Esophagus muscularis mucosa (tissue), 4 donors: ENCODE measurements at places on chromosomes 1 and 21. TPM values are rescaled to one million over a fixed set of nuclear protein-coding genes. Genes with fewer than 3 reads are reported as not detected.

DNA sequence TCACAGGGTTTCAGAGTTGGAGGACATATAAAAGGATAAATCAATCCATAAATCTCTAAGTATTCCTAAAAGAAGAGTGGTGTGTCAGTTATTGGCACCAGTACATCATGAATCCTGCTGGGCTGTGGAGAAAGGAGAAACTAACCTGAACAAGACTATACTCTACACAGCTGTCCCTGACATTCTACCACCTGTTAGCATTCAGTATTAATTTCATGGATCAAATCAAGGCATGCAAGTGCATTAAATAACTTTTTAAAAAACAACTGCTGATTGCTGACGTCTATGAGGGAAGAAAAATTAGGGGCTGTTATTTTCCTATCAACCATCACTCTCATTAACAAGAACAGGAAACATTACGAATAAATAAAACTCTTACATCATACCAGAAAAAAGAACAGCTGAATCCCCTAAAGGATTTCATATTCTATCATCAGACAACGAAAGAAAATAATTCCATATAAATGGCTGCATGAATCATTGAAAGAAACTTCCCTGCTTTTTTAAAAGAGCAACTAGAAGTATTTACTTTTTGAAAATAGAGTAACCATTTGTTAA lies 121.7 kb downstream of the ATF6 start:
- DNase-seq = no peak
- H3K4me3 ChIP-seq = no peak overlapping the region
- H3K27ac ChIP-seq = no peak overlapping the region
- peaks cover 38% of the 10 kb centered on the region for H3K36me3 ChIP-seq
- no peaks in the 10 kb centered on the region for H3K27me3 ChIP-seq

GRCh38 chr21:43740497-43741156 lies 21.7 kb downstream of the PDXK start:
- H3K27me3 ChIP-seq = no peaks in the 10 kb centered on the region
- peak overlapping the region; percentile 73 for H3K27ac ChIP-seq
- no peak for DNase-seq
- H3K36me3 ChIP-seq = peaks cover 5% of the 10 kb centered on the region
- H3K4me3 ChIP-seq = no peak overlapping the region
- peaks cover 10% of the 10 kb centered on the region for H3K4me1 ChIP-seq

DNA sequence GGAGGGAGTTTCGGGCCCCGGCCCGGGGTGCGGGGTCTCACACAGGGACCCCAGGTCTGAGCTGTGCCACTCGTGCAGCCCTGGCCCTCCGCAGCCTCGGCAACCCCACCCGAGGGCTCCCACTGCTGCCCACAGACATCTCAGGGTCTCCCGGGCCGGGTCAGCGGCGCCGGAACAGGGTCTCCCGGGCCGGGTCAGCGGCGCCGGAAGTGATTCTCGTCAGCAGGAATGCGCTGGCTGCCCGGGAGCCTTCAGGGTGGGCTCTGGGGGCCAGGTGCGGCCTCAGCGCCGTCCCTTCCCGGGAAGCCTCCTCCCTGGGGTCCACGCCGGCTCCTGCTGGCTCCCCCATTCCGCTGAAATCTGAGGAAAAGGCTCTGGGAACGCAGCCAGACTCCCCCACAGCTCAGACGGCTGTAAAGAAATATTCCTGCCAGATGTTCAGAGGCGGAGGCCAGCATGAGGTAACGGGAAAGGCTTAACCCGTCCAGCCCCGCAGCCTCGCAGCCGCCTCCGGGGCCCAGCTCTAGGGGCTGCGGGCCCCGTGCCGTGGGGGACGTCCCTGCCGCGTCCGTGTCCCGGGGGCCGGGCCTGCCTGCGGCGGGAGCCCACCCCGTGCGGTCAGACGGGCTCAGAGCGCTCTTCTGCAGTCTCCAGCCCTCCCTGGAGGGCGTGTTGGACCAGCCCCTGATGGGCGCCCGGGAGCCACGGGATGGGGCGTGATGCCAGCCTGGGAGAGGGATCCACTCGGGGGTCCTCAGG lies 8.7 kb upstream of the COL6A1 start:
- H3K4me3 ChIP-seq = peak overlapping the region; percentile 61
- peaks cover 73% of the 10 kb centered on the region for H3K4me1 ChIP-seq
- no peak for DNase-seq
- H3K27ac ChIP-seq = peak overlapping the region; percentile 96
- no peaks in the 10 kb centered on the region for H3K36me3 ChIP-seq

DNA sequence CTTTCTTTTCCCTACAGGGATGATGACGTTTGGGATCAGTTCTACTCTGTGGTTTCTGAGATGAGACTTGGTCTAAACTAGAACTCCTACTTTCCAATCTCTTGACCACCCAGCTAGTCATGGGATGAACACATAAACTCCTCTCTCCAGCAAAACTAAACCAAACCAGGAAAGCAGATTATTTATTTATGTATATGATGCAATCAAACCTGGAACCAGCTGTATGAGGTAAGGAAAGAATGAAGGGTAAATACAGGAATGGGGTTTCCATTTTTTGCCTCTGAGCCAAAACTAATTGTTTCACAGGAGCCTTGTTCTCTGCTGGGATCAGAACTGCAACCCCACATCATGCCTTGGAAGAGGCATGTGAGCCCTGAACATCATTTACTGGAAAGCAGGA lies 3.3 kb upstream of the AGT start:
- H3K27ac ChIP-seq = no peak overlapping the region
- H3K27me3 ChIP-seq = no peaks in the 10 kb centered on the region
- H3K4me1 ChIP-seq = peaks cover 7% of the 10 kb centered on the region
- no peaks in the 10 kb centered on the region for H3K36me3 ChIP-seq

DNA sequence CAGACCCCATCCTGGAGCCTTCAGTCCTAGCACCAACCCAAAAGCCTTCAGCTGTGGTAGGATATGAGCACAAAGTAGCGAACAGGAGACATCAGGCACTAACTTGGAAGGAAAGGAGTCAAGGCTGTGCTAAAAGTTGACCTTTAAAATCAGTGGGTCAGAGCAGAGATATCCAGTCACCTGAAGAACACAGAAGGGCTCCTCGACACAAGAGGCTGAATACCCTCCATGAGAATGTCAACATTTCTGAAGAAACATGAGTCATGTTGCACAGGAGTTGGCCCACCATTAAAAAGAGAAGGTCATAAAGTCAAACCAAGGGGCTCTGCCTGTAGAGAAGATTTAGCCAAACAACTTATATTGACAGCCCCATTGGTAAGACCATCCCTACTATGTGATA lies 172.5 kb downstream of the PLPP3 start:
- no peak for DNase-seq
- no peaks in the 10 kb centered on the region for H3K27me3 ChIP-seq
- H3K27ac ChIP-seq = no peak overlapping the region

- no peaks in the 10 kb centered on the region for H3K27me3 ChIP-seq
- peaks cover 38% of the 10 kb centered on the region for H3K36me3 ChIP-seq
- H3K27ac ChIP-seq = no peak overlapping the region
- no peak for DNase-seq
- H3K4me3 ChIP-seq = no peak overlapping the region
Observed at GRCh38 chr1:37861151-37861550, 1.8 kb upstream of the MTF1 start.

DNA sequence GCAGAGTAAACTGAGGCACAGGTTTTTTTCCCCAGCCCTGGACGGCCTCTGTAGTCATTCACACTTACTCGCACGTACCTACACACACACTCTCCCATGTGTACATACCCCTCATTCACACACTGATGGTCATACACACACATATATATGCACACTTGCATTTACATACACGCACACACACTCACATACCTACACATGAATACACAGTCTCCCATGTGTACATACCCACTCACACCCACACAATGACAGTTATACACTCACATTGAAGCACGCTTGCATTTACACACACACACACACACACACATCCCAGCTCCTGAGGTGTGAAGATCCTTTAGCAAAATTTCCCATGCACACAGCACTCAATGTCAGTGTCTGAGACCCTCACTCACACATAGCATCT lies 766 bp upstream of the FAM131C start:
- DNase-seq = no peak
- H3K4me3 ChIP-seq = no peak overlapping the region
- H3K36me3 ChIP-seq = no peaks in the 10 kb centered on the region
- peaks cover 35% of the 10 kb centered on the region for H3K4me1 ChIP-seq
- H3K27me3 ChIP-seq = peaks cover 4% of the 10 kb centered on the region
- H3K27ac ChIP-seq = no peak overlapping the region

GRCh38 chr1:69313118-69313517 lies 254.6 kb upstream of the LRRC7 start:
- H3K4me1 ChIP-seq = no peaks in the 10 kb centered on the region
- DNase-seq = no peak
- H3K4me3 ChIP-seq = no peak overlapping the region
- H3K27me3 ChIP-seq = no peaks in the 10 kb centered on the region
- H3K27ac ChIP-seq = no peak overlapping the region

DNA sequence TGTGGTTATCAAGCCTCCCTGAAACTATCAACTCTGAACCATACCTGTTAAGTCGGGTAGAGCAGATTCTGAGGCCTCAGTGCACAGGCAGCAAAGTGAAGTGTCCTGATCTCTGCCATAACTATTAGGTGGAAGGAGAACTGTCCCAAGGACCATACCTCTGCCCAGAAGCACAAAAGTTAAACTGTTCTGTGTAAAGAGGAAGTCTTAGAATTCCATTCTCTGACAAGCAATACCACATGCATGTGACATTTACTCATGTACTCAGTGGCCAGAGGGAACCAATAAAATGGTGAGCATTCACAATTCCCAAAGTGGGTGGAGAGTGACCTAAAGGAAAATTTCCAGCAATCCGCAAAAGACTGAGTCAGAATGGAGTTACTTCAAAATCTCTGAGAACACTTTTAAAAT lies 61.0 kb downstream of the TOR3A start:
- no peak for DNase-seq
- H3K27me3 ChIP-seq = no peaks in the 10 kb centered on the region
- H3K4me3 ChIP-seq = peak overlapping the region; percentile 23
- no peaks in the 10 kb centered on the region for H3K36me3 ChIP-seq
- H3K4me1 ChIP-seq = peaks cover 33% of the 10 kb centered on the region
- H3K27ac ChIP-seq = peak overlapping the region; percentile 62

DNA sequence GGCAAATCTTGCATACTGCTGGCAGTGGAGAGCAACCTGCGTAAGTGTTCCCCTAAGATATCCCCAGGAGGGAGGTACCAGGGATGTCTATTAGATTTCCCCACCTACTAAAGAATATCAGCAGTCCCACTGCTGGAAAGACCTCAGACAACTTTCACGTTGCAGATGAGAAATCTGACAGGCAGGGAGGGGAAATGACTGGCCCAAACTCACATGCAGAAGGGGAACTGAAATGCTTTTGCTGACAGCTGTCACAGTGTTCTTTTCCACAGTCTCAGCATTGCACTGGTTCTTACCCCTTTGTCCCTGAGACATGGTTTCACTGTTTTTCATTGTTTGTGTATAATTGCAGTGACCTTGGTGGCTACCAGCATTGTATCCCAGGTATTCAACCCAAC lies 84.8 kb upstream of the ATP1A1 start:
- peak; percentile 78 for DNase-seq
- H3K27ac ChIP-seq = no peak overlapping the region
- H3K4me1 ChIP-seq = no peaks in the 10 kb centered on the region
- no peaks in the 10 kb centered on the region for H3K27me3 ChIP-seq
- no peak overlapping the region for H3K4me3 ChIP-seq

- DNase-seq = no peak
- H3K4me1 ChIP-seq = peaks cover 47% of the 10 kb centered on the region
- peak overlapping the region; percentile 47 for H3K27ac ChIP-seq
- no peak overlapping the region for H3K4me3 ChIP-seq
- H3K36me3 ChIP-seq = no peaks in the 10 kb centered on the region
Observed at GRCh38 chr1:87148661-87149060, 180.0 kb upstream of the LMO4 start.

GRCh38 chr1:29786195-29786594 lies 549.9 kb downstream of the PTPRU start:
- no peaks in the 10 kb centered on the region for H3K27me3 ChIP-seq
- H3K36me3 ChIP-seq = no peaks in the 10 kb centered on the region
- DNase-seq = no peak
- H3K4me3 ChIP-seq = no peak overlapping the region

DNA sequence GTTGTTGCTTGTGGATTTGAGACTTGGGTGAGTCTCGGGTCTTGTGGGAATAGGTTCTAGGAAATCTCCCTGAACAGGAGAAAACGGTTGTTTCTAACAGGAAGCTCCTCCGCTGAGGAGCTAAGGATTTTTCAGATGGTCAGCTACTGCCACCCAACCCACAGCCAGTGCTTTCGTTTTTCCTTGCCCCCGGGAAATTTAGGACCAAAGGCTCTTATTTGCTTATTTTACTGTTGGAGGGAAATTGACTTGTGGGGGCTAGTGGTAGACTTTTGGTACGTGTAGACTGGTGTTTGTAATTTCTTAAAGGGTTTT lies 792 bp downstream of the SNX7 start:
- no peaks in the 10 kb centered on the region for H3K36me3 ChIP-seq
- H3K4me1 ChIP-seq = peaks cover 29% of the 10 kb centered on the region
- H3K27ac ChIP-seq = peak overlapping the region; percentile 89
- no peak for DNase-seq
- H3K4me3 ChIP-seq = peak overlapping the region; percentile 78

DNA sequence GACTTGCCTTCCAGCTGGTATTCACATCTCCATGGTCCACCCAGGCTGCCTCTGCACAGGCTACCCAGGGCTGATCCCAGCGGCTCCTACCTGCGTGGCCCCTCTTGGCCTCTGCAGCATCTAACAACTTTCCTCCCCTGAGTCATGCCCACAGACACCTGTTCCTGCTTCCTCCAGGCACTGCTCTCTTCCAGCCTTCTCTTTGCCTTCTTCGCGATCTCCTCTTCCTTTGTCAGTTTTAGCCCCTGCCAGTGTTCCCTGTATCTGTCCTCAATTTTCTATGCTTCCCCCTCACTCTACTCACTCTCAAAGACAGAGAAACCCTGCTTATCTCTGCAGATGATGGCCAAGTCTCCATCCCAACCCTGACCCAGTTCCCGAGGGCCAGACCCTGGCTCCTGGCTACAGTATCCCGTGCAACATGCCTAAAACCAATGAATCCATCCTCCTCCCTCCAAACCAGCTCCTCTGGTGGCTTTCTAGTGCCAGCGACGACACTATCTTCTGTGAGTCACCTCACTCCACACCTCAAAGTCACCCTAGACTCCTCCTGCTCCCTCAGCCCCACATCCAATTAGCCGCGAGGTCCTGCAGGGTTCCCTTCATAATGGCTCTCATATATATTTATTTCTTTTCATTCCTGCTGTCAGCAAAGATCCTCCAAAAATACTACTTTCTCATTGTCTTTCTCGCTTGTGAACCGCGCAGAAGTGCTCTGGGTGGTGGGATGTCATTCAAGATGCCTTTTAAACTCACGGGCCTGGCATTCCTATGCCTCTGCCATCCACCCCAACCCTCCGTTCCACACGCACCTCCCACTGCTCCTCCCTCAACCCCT lies 259.2 kb downstream of the TOMM20 start:
- no peak overlapping the region for H3K4me3 ChIP-seq
- no peaks in the 10 kb centered on the region for H3K27me3 ChIP-seq
- no peak for DNase-seq

- H3K27me3 ChIP-seq = no peaks in the 10 kb centered on the region
- no peak overlapping the region for H3K27ac ChIP-seq
- DNase-seq = no peak
- H3K4me1 ChIP-seq = peaks cover under 1% of the 10 kb centered on the region
- no peak overlapping the region for H3K4me3 ChIP-seq
- H3K36me3 ChIP-seq = no peaks in the 10 kb centered on the region
Observed at GRCh38 chr1:160415696-160416290, 15.4 kb downstream of the VANGL2 start.

Gene ENSA
- 110 TPM for total RNA-seq

Gene BTBD8
- 6.3 TPM for total RNA-seq

Gene MYBPH
- total RNA-seq = not detected

Gene ZNF593OS
- total RNA-seq = not detected

Gene PLPPR4
- 0.42 TPM for total RNA-seq

Gene NUDT17
- total RNA-seq = 3.6 TPM

Gene GRIK3
- 5.3 TPM for total RNA-seq
